ENCODE measurements at places on chromosomes 4 and X.

DNA sequence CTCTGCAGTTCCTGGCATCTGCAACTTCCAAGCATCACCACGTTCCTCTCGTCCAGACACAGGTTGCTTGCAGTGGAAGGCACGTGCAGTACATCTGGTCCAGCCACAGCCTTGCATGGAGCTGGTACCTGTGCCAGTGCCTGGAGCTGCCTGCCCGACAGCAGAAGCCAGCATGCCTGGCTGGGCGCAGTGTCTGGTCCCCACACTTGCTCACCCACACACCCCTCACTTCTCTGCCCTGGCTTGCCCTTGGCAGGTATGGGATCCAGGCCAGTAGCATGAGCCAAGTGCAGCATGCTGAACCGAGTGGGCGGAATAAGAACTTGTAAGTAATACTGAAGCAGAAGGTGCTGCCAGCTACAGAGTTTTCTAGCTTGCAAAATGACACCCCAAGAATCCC, 39.9 kb downstream of the SH3BGRL start:
- no peak for DNase-seq

- no peak for DNase-seq
Measured at GRCh38 chr4:99927566-99927965, 18.9 kb downstream of the DNAJB14 start.

DNA sequence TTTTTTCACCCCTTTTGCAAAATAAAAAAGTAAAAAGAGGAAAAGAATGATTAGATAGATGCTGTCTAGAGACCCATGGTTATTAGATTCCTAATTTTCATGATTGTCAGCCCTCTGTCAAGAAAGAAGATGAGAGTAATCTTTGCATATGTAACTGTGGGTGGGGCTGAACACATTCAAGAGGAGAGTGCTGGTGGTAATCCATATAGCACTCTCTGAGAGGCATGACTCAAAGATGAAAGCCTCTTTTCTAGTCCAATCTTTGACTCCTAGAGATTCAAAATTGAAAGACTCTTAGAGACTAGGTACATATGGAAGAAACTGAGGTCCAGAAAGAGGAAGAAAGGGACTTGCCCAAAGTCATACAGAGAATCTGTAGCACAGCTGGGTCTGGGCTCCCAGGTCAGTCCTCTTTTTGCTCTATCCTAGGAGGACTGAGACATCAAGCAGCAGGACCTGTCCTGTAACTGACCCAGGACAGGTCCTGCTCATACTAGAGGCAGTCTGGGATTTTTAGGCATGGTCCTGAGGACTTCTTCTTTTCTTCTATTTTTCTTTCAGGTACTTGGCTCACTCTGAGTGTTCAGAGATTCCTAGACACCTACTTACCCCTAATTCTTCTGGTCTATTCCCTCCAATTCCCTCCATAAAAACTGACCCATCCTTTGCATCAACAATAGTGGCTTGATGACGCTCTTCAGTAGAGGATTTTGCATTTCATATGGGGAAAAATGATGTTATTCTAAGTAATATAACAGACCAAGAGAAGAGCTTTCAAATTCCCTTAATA, 23.8 kb downstream of the VSIG4 start:
- DNase-seq = no peak

DNA sequence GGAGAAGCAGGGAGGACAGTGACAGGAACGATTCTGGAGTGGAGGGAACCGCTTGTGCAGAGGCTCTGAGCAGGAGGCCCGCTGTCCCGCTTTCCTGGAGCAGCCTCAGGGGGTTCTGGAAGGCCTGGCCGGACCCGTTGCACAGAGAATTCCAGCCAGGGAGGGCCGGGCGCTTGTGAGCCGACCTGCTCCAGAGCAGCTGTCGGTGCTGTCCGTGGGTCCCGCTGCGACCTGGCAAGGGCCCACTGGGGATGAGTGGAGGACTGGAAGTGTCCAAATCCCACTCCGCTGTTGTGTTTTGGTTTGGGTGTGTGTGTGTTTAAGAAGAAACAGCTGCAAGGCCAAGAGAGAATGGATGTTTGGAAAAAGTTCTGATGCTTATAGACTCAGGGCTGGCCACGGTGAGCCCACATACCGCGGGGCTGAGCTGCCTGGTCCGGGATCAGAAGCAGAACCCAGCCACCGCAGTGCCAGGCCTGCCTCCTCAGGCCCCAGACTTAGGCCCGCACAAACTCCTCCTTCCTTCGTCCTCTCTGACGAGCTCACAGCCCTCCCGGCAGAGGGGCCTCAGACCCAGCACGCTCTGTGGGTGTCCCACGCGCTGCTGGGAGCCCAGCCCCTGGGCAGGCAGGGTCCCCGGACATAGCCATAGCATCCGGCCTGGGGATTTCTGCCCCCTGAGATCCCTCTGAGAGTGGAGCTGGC, 73.9 kb downstream of the HTRA3 start:
- no peak for DNase-seq

DNA sequence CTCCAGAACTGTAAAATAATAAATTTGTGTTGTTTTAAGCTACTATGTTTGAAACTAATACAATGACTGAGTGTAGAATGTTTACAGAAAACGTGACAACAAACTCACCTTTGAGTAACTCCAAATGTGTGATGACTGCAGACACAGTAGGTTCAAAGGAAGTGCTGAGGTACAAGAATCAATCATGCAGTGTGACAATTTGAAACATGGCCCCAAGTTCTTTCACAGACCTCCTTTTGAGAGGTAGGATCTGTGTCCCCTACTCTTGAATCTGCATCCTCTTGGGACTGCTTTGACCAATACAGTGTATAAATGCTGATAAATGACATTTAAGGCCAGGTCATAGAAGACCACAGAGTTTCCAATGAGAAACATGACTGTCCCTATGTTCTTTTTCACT, 667.7 kb upstream of the DIPK2B start:
- DNase-seq = no peak

GRCh38 chrX:148649145-148649795, 148.9 kb downstream of the AFF2 start:
- no peak for DNase-seq

Data from naive thymus-derived CD8-positive, alpha-beta T cell (primary cell).